M059J (cell line): ENCODE measurements at places on chromosomes 5 and 9.
A peak's percentile ranks its signal among the peaks of the same experiment; 100 is the strongest.

- peak; percentile 21 for DNase-seq
Observed at GRCh38 chr9:4152876-4153275, 147.0 kb downstream of the GLIS3 start.

DNA sequence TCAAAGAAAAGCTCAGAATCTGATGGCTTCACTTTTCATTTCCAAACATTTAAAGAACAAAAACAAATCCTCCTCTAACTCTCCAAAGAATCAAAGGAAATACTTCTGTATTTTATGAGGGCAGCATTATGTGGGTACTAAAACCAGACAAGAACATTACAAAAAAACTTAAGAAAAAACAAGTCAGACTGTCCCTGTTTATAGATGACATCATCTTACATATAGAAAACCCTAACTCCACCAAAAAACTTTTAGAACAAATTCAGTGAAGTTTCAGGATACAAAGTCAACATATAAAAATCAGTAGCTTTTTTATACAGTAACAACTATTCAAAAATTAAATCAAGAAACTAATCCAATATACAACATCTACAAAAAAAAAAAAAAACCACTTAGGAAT is 136.2 kb downstream of the PJA2 start:
- DNase-seq = no peak

GRCh38 chr9:32385152-32385884 is 875 bp downstream of the ACO1 start:
- no peak for DNase-seq

DNA sequence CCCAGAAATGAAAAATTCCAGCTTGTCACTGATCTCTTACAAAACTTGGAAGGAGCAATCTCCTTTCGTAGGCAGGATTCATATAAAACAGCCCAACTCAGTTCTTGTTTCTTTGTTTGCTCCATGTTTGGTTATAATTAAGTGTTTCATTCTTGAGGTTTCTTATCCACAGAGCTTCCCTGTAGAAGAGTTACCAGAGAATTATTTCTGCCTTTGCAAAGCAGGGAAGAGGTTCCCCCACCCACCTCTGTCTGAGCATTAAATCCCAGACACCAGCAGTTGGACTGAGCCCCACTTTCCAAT is 34.1 kb upstream of the RAI14 start:
- DNase-seq = peak; percentile 40

GRCh38 chr9:126957687-126958053 is 43.1 kb downstream of the RALGPS1 start:
- DNase-seq = peak; percentile 69

GRCh38 chr9:124000161-124000783 is 11.3 kb upstream of the LHX2 start:
- no peak for DNase-seq

GRCh38 chr9:85534340-85534739 is 207.4 kb downstream of the AGTPBP1 start:
- DNase-seq = no peak

DNA sequence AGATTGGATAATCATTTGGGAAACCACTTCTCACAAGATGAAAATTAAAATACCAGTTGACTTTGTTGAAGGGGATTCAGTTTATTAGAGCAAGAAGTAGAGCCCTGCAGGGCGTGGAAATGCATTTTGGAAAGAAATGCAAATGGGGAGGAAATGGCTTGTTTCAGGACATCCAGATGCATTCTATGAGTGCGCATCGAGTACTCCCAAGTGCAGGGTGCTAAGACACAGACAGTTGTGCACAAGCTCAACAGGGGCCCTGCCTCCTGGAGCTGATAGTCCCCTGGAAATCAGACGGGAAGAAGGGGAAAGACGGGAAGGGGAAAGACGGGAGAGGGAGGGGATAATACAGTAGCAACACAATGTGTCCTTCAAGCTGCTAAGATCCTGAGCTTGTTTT is 64.0 kb downstream of the NSUN2 start:
- DNase-seq = no peak

- DNase-seq = peak; percentile 24
Observed at GRCh38 chr5:83715236-83716065, 5.2 kb downstream of the HAPLN1 start.

DNA sequence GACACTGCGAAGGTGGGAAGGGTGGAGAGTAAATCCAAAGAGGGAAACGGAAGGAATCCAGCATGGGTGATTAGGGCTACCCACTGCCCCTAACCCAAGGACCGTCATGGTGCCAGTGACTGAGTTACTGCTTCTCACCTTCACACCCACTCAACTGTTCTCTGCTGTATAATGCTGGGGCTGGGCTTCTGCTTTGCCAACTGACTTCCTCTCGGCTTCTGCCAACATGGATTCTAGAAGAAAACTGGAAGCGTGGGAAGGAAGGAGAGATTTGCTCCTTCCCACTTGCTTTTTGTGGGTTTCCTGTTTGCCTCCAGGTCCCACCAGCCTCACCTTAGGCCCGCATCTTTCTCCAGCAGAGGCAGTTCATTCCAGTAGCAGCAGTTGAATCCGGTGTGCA is 153.5 kb upstream of the RAI14 start:
- no peak for DNase-seq

GRCh38 chr9:123863164-123863855 is 66.6 kb downstream of the DENND1A start:
- no peak for DNase-seq

GRCh38 chr5:119420169-119420568 is 32.1 kb upstream of the HSD17B4 start:
- DNase-seq = peak; percentile 16

DNA sequence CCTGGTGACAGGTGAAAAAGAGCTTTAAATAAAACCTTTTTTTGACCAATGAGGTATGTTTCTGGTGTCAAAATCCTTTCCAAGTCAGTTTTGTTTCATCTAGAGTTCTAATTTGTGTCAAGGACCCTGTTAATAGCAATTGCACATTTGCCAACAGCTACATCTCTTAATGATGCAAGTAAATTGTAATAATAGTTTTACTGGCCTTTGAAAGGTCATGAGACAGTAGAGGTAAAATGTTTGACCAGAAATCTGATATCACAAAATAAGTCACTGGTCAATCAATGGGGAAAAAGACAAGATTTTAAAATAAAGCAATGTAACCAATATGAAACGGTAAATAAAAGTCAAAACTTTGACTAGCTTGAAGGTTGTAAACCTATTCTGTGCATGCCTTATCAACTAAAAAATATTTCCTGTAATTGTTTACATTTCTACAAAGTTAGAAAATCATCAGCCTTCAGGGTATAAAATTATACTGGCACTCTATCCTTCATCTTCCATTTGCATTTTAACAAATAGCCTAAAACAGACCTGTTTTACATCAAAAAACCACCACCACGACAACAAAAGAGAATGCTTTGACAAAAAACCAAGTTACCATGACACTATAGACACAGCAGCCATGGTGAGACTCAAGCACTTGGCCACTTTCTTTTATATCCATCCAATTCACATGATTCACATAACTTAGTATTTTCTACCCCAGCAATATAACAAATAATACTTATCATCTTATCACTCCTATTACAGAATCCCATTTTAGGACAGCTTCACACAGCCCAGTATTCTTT is 3.0 kb downstream of the NADK2 start:
- peak; percentile 52 for DNase-seq

DNA sequence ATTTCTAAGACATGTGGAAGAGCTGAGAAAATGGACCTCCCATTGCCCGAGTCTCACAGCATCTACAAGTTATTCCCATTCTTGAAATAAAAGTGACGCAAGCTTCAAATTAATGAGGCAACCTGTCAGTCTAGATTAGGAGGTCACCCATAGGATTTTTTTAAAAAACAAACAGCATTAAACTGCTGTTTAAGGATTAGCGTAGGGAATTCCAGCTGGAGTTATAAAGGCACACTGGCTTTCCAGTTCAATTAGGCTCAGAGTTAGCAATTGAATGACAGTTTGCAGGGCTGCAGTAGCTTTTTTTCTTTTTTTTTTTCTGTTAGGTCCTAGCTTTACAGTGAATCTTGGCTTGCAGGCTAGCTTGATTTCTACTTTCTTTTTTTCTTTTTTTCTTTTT is 16.2 kb downstream of the PRKACG start:
- DNase-seq = no peak

DNA sequence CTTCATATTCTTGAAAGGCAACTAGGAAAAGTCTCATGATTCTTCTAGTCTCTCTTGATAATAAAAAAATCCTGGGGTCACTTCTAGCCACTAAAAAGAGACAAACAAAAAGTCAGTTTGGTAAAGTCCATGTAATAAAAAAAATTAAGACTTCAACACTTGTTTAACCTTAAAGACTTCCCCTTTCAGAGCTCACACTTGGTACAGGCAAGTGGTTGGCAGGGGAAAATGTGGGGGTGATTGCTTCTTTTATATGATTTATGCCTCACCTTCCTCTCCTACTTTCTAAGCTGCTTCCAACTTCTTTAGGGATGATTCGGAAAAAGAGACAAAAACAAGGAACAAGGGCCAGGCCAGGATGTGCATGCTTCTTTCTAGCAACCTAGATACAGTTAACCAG is 5.1 kb upstream of the ERCC6L2 start:
- DNase-seq = no peak

DNA sequence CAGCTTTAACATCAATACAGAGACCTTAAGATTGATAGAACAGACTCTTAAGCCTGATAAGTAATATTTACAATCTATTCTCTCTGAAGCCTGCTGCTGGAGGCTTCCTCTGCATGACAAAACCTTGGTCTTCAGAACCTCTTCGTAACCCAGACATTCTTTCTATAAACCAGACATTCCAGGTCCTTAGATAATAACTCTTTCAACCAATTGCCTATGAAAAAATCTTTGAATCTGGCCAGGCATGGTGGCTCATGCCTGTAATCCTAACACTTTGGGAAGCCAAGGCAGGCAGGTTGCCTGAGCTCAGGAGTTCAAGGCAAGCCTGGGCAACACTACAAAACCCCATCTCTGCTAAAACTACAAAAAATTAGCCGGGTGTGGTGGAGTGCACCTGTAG is 327.8 kb downstream of the ENC1 start:
- DNase-seq = no peak

DNA sequence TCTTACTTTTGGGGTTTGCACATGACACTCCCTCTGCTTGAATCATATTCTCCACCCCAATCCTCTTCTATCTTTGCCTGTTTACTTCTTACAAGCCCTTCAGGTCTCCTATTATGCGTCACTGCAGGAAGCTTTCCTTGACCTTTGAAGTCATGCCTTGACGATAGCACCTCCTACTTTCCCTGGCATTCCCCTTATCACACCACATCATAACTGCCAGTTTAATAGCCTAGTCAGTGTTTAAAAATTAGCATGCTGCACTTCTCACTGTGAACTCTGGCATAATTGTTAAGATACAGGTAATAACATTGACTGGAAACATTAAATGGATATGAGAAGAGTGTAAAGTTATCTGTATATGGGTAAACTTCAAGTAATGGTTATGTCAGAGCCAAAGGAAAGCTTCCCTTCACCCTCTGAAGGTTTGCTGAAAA is 37.1 kb upstream of the CEP120 start:
- peak; percentile 88 for DNase-seq

DNA sequence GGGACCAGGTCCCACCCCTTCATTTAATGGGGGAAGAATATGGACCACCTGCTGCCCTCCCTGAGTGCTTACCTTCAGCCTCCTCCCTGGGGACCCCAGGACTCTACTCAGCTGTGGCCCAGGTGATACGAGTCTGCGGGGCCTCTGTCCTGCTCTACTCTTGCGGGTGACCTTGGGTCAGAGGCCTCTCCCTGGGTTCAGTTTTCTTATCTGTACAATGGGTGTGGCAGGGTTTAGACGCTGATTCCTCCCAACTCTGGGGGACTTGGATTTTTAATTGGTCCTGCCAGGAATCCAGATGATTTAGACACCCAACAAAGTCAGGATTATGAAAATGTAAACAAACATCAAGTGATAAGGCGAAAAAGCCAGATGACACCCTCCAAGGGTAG is 25.0 kb downstream of the FAM163B start:
- DNase-seq = no peak

DNA sequence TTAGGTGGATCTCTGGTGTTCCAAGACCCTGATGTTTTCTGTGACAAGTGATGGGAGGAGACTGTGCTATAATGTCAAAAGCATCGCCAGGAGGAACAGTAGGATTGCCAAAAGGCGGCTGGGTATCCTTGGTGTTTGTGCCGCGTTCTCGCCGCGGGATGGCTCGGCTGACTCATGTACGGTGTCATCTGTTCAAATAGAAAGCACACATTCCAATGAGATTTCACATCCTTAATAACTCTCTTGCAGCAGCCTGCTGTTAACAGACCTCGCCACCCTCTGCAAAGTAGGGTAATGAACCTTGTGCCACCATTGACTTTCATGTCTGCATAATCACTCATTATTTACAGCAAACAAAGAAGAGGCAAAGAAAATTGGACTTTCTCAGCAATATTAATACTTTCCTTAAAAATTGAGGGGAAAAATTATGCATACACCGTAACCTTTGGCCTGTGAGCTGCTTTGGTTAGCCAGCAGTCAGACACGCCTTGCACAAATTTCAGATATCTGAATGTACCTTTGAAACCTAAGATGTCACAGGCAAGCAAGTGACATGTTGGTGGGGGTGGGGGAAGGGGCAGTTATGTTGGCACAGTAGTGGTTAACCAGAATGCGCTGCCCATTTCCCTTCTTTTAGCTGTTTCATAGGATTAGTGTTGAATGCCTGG is 289.4 kb downstream of the EFNA5 start:
- DNase-seq = peak; percentile 86

- no peak for DNase-seq
Observed at GRCh38 chr9:135501261-135502167, 1.0 kb downstream of the MRPS2 start.

DNA sequence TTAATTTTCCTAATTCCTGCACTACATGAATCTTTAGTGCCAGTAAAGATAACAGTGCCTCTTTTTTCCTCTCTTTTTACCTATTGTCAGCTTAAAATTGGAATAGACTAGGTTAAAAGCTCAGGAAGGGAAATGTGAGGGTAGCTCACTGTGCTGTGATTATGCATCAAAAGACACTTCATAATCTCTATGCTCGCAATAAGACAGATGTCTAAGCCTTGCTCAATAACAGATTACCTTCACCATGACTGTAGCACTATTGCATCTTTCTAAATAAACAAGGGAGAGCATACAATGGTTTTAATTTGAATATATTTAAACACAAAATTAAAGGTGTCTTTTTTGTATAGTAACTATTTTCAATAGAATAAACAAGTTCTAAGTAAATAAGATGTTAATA is 130.1 kb downstream of the FBN2 start:
- no peak for DNase-seq

GRCh38 chr5:1140171-1140817 is 28.4 kb upstream of the SLC12A7 start:
- peak; percentile 56 for DNase-seq

DNA sequence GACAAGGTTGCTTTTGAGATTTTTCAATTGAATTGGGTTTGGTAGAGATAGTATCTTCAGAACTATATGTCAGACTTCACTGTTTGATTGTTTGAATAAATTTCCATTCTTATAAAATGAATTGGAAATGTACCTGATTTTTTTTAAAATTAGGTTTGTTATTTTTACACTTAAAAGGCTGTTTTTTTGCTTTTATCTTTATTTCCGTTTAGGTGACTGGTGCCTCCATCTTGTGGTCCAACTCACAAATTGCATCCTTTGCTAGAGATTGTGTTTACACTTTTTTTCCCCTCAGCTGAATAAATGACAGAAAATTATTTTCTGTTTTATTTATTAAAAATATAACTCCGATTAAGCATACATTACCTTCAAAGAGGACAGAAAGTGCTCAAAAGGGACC is 15.6 kb downstream of the NDUFAF2 start:
- peak; percentile 14 for DNase-seq
